ENCODE measurements at places on chromosomes 4 and X. TPM values are rescaled to one million over a fixed set of nuclear protein-coding genes. Genes with fewer than 3 reads are reported as not detected.
A peak's percentile ranks its signal among the peaks of the same experiment; 100 is the strongest.

Gene SYTL4
- total RNA-seq = not detected

Gene PAGE5
- total RNA-seq = not detected

Gene SMR3B
- total RNA-seq = not detected

Gene NAP1L5
- 5.6 TPM for total RNA-seq

Gene PNMA5
- total RNA-seq = not detected

Gene ZNF157
- total RNA-seq = 0.25 TPM

Gene CXCR3
- total RNA-seq = 11.1 TPM

Gene TMPRSS11D
- total RNA-seq = not detected

Gene NPY5R
- not detected for total RNA-seq

Gene UGT2B10
- total RNA-seq = not detected

Gene FAM9B
- 0.87 TPM for total RNA-seq

GRCh38 chr4:22021106-22021505 is 72.5 kb upstream of the KCNIP4 start:
- H3K4me1 ChIP-seq = no peaks in the 10 kb centered on the region
- no peak overlapping the region for H3K4me3 ChIP-seq
- DNase-seq = no peak
- no peaks in the 10 kb centered on the region for H3K36me3 ChIP-seq
- no peaks in the 10 kb centered on the region for H3K27me3 ChIP-seq

GRCh38 chrX:133812402-133812801 is 173.0 kb downstream of the GPC3 start:
- H3K4me1 ChIP-seq = no peaks in the 10 kb centered on the region
- no peak for DNase-seq
- H3K27me3 ChIP-seq = peaks cover 2% of the 10 kb centered on the region

DNA sequence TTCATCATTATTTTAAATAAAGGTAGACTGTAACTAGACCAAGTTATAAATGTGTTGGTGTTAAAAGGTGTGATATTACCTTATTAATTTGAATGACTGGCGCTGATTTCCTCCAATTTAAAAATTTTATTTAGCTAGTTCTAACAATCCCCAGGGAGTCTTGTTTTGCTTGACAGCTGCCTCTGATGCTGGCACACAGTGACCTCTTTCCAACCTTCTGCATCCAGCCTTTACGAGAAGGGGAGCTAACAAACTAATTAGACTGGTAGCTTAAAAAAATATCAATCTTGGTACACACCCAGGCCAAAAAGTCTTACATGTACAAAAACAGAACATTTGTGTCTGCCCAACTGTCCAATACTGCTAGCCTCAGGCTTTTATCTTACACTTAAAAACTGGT is 51.8 kb upstream of the ENPEP start:
- H3K4me3 ChIP-seq = no peak overlapping the region
- H3K36me3 ChIP-seq = no peaks in the 10 kb centered on the region
- H3K4me1 ChIP-seq = no peaks in the 10 kb centered on the region
- no peak overlapping the region for H3K27ac ChIP-seq
- H3K27me3 ChIP-seq = no peaks in the 10 kb centered on the region
- no peak for DNase-seq

- H3K27me3 ChIP-seq = no peaks in the 10 kb centered on the region
- no peak for DNase-seq
- peak overlapping the region; percentile 49 for H3K27ac ChIP-seq
- no peak overlapping the region for H3K4me3 ChIP-seq
Observed at GRCh38 chr4:77047037-77047436, 28.8 kb downstream of the CCNI start.

DNA sequence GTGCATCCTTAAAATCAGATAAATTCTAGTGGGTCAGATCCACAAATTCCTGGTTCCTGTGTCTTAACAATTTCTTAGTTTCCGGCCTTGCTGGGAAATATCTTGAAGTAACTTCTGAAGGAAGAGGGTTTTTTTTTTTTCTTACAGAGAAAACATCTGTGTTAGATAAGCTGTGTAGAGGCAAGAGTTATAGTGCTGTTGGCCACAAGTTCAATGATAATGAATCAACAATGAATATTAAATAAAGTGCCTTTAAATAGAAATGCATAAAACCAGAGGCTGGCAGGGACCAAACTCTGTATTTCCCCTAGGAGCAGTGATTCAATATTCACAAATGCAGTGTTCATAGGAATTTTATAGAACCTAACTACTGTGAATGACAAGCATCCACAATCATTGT is 711.9 kb upstream of the ATOH1 start:
- H3K27ac ChIP-seq = no peak overlapping the region
- no peak overlapping the region for H3K4me3 ChIP-seq
- no peak for DNase-seq
- no peaks in the 10 kb centered on the region for H3K36me3 ChIP-seq
- no peaks in the 10 kb centered on the region for H3K4me1 ChIP-seq

DNA sequence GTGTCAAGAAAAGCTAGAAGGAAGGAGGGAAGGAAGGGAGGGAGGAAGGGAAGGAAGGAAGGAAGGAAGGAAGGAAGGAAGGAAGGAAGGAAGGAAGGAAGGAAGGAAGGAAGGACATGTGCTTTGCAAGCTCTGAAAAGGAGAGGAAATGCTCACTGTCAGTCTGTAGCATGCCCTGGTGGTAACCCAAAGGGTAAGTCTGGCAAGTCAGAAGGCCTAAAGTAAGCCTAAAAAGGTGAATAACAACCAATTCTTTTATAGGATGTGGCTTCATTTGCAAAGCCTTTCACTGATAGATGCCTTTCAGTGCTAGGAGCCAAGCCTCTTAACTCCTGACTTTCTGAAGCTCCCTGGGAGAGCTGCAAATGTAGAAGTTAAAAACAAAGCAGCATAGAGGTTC is 542.6 kb downstream of the CFAP47 start:
- no peak overlapping the region for H3K4me3 ChIP-seq
- H3K4me1 ChIP-seq = no peaks in the 10 kb centered on the region
- no peaks in the 10 kb centered on the region for H3K36me3 ChIP-seq
- no peak overlapping the region for H3K27ac ChIP-seq
- no peak for DNase-seq
- H3K27me3 ChIP-seq = no peaks in the 10 kb centered on the region

DNA sequence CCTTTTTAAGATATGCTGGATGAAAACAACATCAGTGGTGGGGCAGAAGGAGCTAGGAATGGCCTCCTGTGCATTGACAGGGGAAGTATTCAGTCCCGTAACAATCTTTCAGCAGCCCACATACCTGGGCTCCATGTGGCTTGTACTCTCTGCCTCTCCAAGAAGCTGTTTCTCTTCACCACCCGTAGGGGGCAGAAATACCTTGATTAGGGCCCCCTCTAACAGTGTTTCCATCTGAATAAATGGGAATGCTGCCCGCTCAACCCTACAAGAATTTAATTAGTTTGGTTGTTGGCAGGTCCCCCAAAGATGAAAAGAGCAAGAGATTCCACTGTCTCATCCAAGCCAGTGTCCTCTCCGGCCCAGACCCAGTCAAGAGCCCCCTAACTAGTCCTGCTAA is 155.2 kb downstream of the SMIM20 start:
- H3K4me1 ChIP-seq = peaks cover 40% of the 10 kb centered on the region
- peak overlapping the region; percentile 39 for H3K27ac ChIP-seq
- H3K36me3 ChIP-seq = peaks cover 3% of the 10 kb centered on the region
- no peak overlapping the region for H3K4me3 ChIP-seq
- H3K27me3 ChIP-seq = no peaks in the 10 kb centered on the region
- no peak for DNase-seq

DNA sequence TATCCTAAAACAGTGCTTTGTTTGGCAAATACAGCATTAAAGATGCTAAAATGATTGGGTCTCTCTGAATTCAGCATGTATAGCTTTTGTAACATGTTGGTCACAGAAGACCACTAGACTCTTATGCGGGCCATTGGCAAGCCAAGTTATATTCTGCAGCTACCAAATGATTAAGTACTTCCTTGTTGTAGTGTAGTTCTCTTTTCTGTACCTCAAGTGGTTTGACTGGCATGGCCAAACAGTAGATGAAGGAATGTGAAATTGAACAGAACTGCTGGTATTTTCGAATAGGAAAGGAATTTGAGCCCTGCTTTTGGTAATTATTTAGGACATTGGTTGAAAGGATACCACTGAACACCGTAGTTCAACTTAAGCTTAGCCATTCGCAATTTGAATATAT is 193.9 kb upstream of the GPC4 start:
- H3K27ac ChIP-seq = no peak overlapping the region
- no peaks in the 10 kb centered on the region for H3K4me1 ChIP-seq
- no peak for DNase-seq
- H3K27me3 ChIP-seq = no peaks in the 10 kb centered on the region

DNA sequence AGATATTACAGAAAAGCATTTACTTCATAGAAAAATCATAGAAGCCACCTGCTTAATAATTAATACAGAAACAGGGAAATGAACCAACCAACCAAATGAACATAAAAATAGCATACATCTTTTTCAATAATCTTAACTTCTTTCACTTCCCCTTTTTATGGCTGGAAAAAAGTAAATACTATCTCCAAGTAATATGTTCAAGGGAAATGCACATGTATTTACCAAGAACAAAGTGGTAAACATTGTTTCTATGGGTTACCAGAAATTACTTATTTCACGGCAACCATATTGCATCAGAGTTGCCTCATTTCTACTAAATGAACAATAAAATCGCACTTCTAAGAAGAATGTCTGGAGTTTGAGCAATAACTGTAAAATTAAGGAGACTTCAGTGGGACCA is 321.3 kb downstream of the TMA16 start:
- H3K27me3 ChIP-seq = no peaks in the 10 kb centered on the region
- no peaks in the 10 kb centered on the region for H3K36me3 ChIP-seq
- no peaks in the 10 kb centered on the region for H3K4me1 ChIP-seq
- H3K4me3 ChIP-seq = no peak overlapping the region
- no peak overlapping the region for H3K27ac ChIP-seq

DNA sequence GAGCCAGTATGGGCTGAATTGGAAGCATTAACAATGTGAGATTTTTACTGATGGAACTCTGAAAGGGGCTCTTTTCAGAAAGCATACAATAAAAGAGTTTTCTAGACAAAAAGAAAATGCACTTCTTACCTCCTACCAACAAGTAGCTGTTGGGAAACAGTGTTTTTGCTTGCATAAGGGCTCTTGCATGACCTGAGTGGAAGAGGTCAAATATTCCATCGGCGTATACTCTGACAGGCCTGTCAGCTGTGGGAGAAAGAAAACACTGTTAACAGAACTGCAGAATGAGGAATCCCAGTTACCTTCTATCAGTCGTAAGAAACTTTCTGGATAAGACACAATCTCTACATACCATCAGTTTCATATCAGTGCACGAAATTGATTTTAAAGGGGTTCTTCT is 39.5 kb downstream of the PCYT1B start:
- no peak overlapping the region for H3K4me3 ChIP-seq
- no peaks in the 10 kb centered on the region for H3K36me3 ChIP-seq
- no peak for DNase-seq

- H3K4me3 ChIP-seq = no peak overlapping the region
- peak overlapping the region; percentile 34 for H3K27ac ChIP-seq
- peaks cover 5% of the 10 kb centered on the region for H3K36me3 ChIP-seq
- no peaks in the 10 kb centered on the region for H3K27me3 ChIP-seq
- H3K4me1 ChIP-seq = peaks cover 16% of the 10 kb centered on the region
Observed at GRCh38 chrX:78624962-78625909, 33.9 kb downstream of the RTL3 start.

GRCh38 chr4:145298885-145299284 is 118.5 kb upstream of the OTUD4 start:
- no peak for DNase-seq
- H3K4me1 ChIP-seq = peaks cover 14% of the 10 kb centered on the region
- no peak overlapping the region for H3K27ac ChIP-seq

GRCh38 chrX:16765594-16765993 is 20.7 kb upstream of the TXLNG start:
- no peaks in the 10 kb centered on the region for H3K4me1 ChIP-seq
- H3K27ac ChIP-seq = no peak overlapping the region
- no peaks in the 10 kb centered on the region for H3K27me3 ChIP-seq
- no peak overlapping the region for H3K4me3 ChIP-seq
- peaks cover 3% of the 10 kb centered on the region for H3K36me3 ChIP-seq
- DNase-seq = no peak

GRCh38 chr4:55469979-55470378 is 74.2 kb downstream of the TMEM165 start:
- peaks cover 23% of the 10 kb centered on the region for H3K36me3 ChIP-seq
- H3K4me1 ChIP-seq = peaks cover 2% of the 10 kb centered on the region
- no peak for DNase-seq
- no peak overlapping the region for H3K4me3 ChIP-seq
- H3K27ac ChIP-seq = no peak overlapping the region

DNA sequence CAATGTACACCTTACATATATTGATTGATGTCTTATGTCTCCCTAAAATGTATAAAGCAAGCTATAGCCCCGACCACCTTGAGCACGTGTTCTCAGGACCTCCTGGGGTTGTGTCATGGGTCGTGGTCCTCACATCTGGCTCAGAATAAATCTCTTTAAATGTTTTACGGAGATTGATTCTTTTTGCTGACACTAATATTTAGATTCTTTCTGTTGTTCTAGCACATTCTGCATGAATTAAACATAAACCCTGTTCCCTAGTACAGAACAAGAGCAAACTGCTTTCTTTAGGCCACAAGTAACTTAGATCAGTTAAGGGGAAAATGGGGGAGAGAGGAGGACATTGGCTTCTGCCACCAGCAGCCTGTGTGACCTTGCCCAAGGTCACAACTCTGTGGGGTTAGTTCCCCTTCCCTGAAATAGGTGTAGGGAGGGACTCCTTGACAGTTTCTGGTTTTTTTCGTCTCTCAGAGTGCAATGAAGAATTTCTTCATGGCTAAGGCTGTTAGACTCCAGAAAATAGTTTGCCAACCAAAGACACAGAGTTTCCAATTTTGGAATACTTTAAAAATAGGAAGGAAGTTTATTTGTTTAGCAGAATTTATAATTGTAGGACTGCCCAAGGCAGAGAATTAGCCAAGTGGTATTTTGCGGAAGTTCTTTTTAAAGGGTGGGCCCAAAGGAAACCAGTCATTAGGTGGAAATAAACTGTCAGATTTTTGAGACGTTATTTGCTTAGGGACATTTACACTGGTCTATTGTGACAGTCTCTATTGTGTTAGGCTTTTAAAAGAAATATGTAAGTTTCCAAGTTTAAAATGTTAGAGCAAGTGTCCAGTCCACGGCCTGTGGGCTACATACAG is 29.4 kb downstream of the PTTG2 start:
- peaks cover 7% of the 10 kb centered on the region for H3K36me3 ChIP-seq
- H3K27me3 ChIP-seq = no peaks in the 10 kb centered on the region
- no peak for DNase-seq
- H3K27ac ChIP-seq = no peak overlapping the region
- peaks cover 11% of the 10 kb centered on the region for H3K4me1 ChIP-seq

DNA sequence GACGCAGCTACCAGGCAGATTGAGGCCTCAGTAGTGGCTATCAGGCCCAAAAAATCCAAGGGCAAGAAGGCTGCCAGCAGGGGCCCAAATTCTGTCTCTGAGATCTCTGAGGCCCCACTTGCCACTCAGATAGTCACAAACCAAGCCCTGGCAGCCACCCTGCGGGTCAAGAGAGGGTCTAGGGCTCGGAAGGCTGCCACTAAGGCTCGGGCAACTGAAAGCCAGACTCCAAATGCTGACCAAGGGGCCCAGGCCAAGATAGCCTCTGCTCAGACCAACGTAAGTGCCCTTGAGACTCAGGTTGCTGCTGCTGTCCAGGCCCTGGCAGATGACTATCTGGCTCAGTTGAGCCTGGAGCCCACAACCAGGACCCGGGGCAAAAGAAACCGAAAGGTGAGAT is 2.8 kb downstream of the TRO start:
- peaks cover 7% of the 10 kb centered on the region for H3K27me3 ChIP-seq
- no peaks in the 10 kb centered on the region for H3K36me3 ChIP-seq
- no peak for DNase-seq
